Fibroblast of lung (primary cell): ENCODE measurements at places on chromosomes 7 and 10. TPM values are rescaled to one million over a fixed set of nuclear protein-coding genes. Genes with fewer than 3 reads are reported as not detected.

- DNase-seq, result no peak
- no peak overlapping the region for H3K4me3 ChIP-seq
- H3K36me3 ChIP-seq, result peaks cover 9% of the 10 kb centered on the region
- no peaks in the 10 kb centered on the region for H3K27me3 ChIP-seq
- no peaks in the 10 kb centered on the region for H3K4me1 ChIP-seq
Measured at GRCh38 chr10:99872367-99873162, 90.1 kb downstream of the ABCC2 start.

H2BK1 gene
- not detected in 2 replicates for total RNA-seq

DNA sequence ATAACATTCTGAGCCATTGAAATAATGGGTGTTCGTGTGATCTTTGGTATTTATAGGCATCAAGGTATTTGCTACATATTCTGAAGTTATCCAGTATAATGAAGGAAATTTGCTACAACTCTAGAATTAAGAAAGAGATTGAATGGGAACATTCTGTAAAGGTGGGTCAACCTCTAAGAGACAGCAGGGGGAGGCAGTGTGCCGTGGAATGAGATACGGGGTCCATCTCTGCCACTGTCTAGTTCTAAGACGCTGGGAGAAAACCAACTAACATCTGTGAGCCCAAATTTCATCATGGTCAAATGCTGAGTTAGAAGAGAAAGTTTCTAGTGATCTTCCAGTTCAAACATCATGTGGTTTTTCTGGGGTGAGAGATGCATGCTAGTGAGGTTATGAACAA is 368.9 kb downstream of the SORCS1 start:
- no peaks in the 10 kb centered on the region for H3K27me3 ChIP-seq
- H3K27ac ChIP-seq, result no peak overlapping the region
- no peak overlapping the region for H3K4me3 ChIP-seq

DNA sequence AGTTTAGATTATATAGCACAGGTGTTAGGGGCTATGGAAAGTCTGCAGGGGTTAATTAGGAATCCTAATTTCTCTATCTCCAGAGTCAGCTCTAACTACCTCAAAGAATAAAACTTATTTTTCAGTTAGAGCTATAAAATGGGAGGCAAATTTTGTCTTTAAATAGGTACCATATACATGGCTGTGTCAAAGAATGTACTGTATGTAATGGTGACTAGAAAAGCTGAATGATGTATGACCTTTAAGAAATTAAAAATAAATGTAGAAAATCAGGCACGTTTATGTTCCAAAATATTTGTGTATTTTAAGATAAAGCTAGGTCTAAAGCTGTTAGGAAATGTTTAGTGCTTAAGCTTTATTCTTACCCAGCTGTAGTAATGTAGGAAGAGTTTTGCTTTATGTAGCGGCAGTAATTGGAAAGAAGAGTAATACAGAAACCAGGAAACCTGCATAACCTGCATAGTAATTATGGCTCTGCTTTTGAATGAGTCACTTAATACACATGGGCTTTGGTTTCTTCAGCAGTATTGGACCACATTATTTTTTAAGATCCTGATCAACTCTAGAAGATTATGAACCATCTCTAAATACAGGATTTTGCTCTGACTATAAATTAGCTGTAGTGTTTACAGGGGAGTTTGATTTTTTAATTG is 85.0 kb downstream of the KMT2E start:
- H3K4me3 ChIP-seq, result no peak overlapping the region
- no peaks in the 10 kb centered on the region for H3K27me3 ChIP-seq
- peaks cover 8% of the 10 kb centered on the region for H3K4me1 ChIP-seq

CCDC136 gene
- total RNA-seq, result 4.9 and 12.1 TPM in 2 replicates

GRCh38 chr7:128697302-128697905 is 25.3 kb downstream of the GARIN1A start:
- H3K4me1 ChIP-seq, result no peaks in the 10 kb centered on the region
- DNase-seq, result peak; percentile 74
- H3K36me3 ChIP-seq, result no peaks in the 10 kb centered on the region
- peak overlapping the region; percentile 43 for H3K4me3 ChIP-seq
- no peak overlapping the region for H3K27ac ChIP-seq
- H3K27me3 ChIP-seq, result no peaks in the 10 kb centered on the region

ASB10 gene
- not detected in 2 replicates for total RNA-seq

DNA sequence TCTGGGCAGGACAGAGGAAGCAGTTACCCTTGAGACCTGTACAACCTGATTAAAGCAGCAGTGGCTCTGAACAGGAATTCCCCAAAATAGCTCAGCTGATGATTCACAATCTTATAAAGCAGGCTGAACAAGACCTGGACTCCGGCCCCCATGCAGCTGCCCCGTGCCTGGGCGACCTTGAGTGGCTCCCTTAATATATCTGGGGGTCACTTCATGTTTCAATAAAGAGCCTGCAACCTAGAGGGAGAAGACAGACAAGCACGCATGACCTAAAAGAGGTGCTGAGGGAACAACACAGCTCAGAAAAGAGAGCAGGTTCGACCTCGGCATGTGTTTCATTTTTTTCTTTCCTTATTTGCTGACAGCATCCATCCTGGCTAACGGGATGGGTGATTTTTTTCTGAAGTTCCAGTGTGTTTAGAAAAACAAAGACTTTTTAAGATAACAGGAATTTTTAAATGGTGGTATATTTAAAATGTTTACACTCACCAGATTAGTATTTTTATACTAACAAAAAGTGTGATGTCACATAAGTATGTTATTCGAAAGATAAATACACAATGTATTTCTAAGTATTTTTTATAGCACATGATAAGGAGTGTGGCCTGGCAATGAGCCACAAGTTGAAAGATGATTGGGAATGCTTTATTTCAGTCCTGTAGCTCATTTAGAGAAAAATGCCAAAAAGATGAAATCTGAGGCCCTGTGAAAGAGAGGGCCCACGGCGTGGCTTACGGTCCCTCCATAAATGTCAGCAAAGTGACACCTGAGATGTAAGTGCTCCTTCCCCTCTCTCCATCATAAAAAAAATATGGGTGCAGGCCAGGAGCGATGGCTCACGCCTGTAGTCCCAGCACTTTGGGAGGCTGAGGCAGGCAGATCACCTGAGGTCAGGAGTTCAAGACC is 161.3 kb downstream of the SLIT1 start:
- DNase-seq, result peak; percentile 89
- H3K36me3 ChIP-seq, result no peaks in the 10 kb centered on the region
- peaks cover 5% of the 10 kb centered on the region for H3K4me1 ChIP-seq

- DNase-seq, result peak; percentile 62
- H3K27ac ChIP-seq, result peak overlapping the region; percentile 56
- H3K4me1 ChIP-seq, result peaks cover 49% of the 10 kb centered on the region
- H3K4me3 ChIP-seq, result no peak overlapping the region
Measured at GRCh38 chr7:55124989-55125875, 106.4 kb downstream of the EGFR start.

- H3K4me3 ChIP-seq, result no peak overlapping the region
- no peak for DNase-seq
- no peaks in the 10 kb centered on the region for H3K27me3 ChIP-seq
- H3K27ac ChIP-seq, result no peak overlapping the region
- H3K4me1 ChIP-seq, result peaks cover 9% of the 10 kb centered on the region
- H3K36me3 ChIP-seq, result no peaks in the 10 kb centered on the region
Measured at GRCh38 chr7:23294549-23295400, 4.4 kb upstream of the MALSU1 start.

GRCh38 chr7:126524967-126525366 is 727.8 kb downstream of the GRM8 start:
- no peak overlapping the region for H3K4me3 ChIP-seq
- no peaks in the 10 kb centered on the region for H3K36me3 ChIP-seq
- no peaks in the 10 kb centered on the region for H3K4me1 ChIP-seq
- H3K27ac ChIP-seq, result no peak overlapping the region
- no peak for DNase-seq

TAS2R41 gene
- not detected in 2 replicates for total RNA-seq

CNNM1 gene
- 0.51 and 0.66 TPM in 2 replicates for total RNA-seq

RNLS gene
- total RNA-seq, result 11.3 and 16.5 TPM in 2 replicates

GRCh38 chr7:145957160-145957890 is 159.3 kb upstream of the CNTNAP2 start:
- no peak for DNase-seq
- no peak overlapping the region for H3K27ac ChIP-seq
- H3K4me3 ChIP-seq, result no peak overlapping the region
- no peaks in the 10 kb centered on the region for H3K4me1 ChIP-seq

NRG3 gene
- not detected in 2 replicates for total RNA-seq

DNA sequence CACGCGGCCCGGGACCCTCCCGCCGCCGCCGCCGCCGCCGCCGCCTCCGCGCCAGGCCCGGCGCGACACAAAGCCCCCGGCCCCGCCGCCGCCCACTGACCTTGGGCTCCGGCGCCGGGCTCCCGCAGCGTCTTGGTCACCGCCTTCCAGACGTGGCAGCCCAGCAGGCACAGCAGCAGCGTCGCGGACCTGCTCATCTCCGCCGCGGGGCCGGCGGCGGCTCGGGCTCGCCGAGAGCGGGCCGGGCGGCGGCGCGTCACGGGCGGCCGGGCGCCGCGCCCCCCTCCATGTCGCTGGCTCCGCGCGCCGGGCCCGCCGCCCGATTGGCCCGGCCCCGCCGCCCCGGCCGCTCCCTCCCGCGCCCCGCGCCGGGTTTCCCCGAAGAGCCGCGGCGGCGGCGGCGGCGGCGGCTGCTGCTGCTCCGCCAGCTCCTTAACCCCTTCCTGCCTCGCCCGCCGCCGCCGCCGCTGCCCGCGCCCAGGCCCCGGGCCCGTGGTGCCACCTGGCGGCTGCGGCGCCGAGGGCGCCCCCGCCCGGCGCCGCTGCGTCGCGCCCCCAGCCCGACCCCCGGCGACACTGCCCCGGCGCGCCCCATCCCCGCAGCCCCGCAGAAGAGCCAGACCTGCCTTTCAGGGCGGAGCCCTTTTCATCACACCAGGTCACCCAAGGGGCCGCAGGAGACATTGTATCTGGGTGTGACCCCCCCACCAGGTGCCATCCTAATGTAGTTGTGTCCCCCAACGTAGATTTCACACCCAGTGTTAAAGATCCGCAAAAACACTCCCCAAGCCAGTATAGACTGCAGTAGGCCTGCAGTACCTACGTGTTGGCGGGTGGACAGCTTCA is at the start of gene FAM171A1:
TSS of gene FAM171A1 (minus strand) at position 434 of the 846 bp plus-strand sequence. CDS start at position 197, 237 bp downstream.
- H3K27ac ChIP-seq, result peak within 1 kb of the TSS; percentile 27
- H3K36me3 ChIP-seq, result no peaks in the 10 kb centered on the region
- peak within 1 kb of the TSS; percentile 44 for H3K4me3 ChIP-seq
- no peaks in the 10 kb centered on the region for H3K27me3 ChIP-seq

FGFR2 gene
- under 0.01 and 0.17 TPM in 2 replicates for total RNA-seq

NPTX2 gene
- under 0.01 and 0.26 TPM in 2 replicates for total RNA-seq

GRCh38 chr7:16301291-16301690 is 120.0 kb downstream of the CRPPA start:
- H3K36me3 ChIP-seq, result no peaks in the 10 kb centered on the region
- no peaks in the 10 kb centered on the region for H3K27me3 ChIP-seq
- H3K4me3 ChIP-seq, result no peak overlapping the region
- H3K4me1 ChIP-seq, result no peaks in the 10 kb centered on the region

DNA sequence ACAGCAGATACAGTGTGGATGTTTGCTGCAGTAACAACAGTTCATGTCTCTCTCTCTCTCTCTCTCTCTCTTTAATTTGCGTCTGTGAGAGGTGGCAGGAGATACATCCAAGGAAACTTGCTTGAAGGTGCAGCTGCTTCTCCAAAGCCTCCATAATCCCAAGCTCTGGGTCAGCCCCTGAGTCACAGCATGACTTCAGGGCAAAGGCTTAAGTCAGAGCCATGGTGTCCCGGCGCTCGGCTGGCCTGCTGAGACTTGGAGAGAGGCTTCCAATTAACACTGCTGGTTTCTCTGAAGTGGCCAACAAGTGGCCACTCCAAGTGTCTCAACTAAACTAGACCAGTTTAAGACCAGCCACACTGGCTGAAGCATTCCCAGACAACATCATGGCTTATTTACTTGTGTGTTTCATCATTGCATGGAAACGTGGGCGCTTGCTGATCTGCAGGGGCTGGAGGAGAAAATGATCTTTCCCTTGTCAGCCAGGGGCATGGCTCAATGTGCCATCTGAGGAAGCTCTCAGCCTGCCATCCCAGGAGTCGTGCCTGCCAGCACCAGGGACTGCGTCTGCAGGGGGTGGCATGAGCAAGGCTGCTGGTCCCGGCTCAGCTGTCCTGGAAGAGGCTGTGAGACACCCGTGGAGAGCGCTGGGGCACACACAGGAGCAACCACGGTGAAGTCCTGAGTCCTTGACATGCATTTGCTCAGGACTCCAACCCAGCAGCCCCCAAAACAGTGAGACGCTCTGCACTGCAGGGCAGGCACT is 254.2 kb downstream of the COBL start:
- no peaks in the 10 kb centered on the region for H3K36me3 ChIP-seq
- H3K4me3 ChIP-seq, result no peak overlapping the region
- no peaks in the 10 kb centered on the region for H3K4me1 ChIP-seq
- H3K27me3 ChIP-seq, result no peaks in the 10 kb centered on the region
- no peak overlapping the region for H3K27ac ChIP-seq

GRCh38 chr7:135194494-135195095 is 16.7 kb downstream of the WDR91 start:
- H3K36me3 ChIP-seq, result peaks cover 4% of the 10 kb centered on the region
- no peaks in the 10 kb centered on the region for H3K27me3 ChIP-seq
- H3K4me3 ChIP-seq, result no peak overlapping the region
- no peak for DNase-seq
- peaks cover 7% of the 10 kb centered on the region for H3K4me1 ChIP-seq

LRRTM3 gene
- total RNA-seq, result not detected in 2 replicates

DNA sequence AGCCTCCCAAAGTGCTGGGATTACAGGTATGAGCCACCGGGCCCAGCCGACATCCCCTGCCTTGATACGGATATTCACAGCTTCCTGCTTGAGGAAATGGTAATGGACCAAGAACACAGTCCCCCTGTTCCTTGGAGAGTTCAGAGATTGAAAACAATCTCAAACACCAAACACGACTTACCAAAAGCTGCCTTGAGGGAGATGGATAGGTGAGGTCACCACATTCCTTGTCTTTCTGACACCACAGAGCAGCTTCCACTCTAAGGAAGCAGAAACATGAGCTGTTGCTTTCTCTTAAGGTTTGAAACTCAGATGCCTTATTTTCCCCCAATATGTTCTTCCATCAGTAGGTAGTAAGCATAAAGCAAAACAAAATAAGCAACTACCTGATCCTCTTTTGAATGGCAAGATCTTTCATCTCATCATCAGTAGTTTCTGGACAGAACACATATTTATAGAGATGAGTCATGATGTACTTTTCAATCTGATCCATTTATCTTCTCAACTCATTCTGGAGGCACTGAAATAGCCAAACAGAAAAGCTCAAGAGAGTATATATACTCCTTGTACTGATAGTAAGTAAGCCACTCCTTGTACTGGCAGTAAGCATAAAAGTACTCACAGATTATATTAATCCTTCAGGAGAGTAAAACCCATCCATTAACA is 199.1 kb upstream of the KCTD7 start:
- H3K27ac ChIP-seq, result no peak overlapping the region
- no peaks in the 10 kb centered on the region for H3K27me3 ChIP-seq
- no peaks in the 10 kb centered on the region for H3K36me3 ChIP-seq
- no peaks in the 10 kb centered on the region for H3K4me1 ChIP-seq
- no peak for DNase-seq
- no peak overlapping the region for H3K4me3 ChIP-seq
